Foreskin keratinocyte (primary cell): ENCODE measurements at places on chromosomes 3 and 15.
A peak's percentile ranks its signal among the peaks of the same experiment; 100 is the strongest.

DNA sequence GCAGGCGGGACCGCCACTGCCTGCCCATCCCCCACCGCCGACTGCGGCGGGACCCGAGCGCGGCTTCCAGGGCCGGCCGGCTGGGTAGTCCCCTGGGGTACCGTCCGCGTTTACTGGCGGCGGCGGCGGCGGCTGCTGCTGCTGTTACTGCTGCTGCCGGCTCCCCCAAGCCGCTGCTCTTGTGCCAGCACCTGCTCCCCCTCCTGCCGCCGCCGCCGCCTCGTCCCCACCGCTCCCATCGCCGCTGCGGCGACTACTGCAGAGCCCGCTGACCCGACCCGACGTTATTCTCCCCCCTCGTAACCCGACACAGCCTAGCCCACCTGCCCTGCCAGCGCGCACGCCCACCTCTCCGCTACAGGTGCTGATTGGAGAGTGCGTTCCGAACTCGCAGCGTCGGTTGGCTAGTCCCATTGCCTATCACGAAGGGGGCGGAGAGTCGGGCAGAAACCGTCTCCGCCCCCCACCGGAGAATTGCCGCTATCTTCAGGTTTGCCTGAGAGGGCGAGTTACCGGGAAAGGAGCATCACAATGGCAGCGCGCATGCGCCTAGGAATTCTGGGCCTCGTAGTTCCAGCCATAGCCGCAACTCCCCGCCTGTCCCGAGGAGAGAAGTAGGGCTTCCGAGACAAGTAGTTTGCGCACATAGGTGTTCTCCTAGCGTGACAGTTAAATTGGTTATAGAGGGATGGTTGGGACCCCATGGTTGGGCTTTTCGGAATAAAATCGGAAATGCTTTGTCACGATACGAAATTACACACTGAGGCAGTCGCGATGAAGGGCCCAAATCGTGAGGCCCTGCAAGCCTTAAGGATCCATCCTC lies at the start of gene TTBK2:
Gene TTBK2, minus strand, starts transcription at position 260 of the 823 bp plus-strand sequence. CDS start 42,161 bp downstream, outside the sequence.
- DNase-seq = peak; percentile 94

GRCh38 chr3:14411166-14411526 lies 8.7 kb downstream of the SLC6A6 start:
- DNase-seq = no peak

DNA sequence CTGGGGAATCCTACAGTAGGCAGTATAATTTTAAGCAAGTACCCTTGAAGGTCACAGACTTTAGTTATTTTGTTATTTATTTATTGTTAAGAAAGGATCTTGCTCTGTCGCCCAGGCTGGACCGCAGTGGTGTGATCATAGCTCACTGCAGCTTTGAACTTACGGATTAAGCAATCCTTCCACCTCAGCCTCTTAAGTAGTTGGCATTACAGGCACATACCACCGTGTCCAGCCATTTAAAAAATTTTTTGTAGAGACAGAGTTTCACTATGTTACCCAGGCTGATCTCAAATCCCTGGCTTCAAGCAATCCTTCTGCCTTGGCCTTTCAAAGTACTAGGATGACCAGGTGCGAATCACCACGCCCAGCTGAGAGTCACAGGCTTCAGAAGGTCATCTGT lies 22.1 kb upstream of the SH3BP5 start:
- no peak for DNase-seq

GRCh38 chr3:156631323-156631722 lies 43.1 kb upstream of the TIPARP start:
- peak; percentile 65 for DNase-seq

GRCh38 chr15:100735129-100736053 lies 133.0 kb downstream of the ASB7 start:
- no peak for DNase-seq

DNA sequence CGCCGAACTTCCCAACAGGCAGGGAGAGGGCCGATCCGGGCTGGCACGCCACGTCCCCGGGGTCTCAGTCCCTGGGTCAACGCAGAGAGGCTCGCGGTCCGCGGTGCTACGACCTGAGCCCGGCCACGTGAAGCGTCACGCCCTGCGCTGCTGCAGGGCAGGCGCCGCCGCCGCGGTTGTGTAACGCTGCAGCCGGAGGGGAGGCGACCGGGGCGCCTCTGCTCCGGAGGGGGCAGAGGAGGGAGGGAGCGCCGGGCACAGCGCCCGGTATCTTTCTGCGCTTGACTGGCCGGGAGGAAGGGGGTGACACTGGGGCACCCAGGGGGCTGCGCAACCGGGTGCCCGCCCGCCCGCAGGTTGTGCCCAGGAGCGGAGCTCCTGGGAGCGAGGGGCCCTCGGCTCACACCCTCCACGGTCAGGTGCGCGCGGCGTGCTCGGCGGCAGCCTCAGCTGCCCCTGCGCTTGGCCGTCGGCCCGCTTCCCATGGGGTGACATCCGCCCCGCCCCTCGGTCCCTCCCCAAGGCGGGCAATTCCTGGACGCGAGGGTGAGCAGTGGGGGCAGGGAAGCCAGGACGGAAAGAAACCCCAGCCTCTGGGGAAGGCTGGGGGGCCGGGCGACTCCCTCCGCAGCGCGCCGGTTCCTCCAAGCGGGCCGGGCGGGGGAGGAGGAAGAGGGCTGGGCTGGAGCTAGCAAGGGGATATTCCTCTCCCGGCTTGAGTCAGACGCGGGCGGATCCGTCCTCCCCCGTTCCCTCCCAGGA lies 852 bp upstream of the BHLHE40 start:
- peak; percentile 98 for DNase-seq

- no peak for DNase-seq
Observed at GRCh38 chr15:67185621-67186225, 68.7 kb downstream of the AAGAB start.

DNA sequence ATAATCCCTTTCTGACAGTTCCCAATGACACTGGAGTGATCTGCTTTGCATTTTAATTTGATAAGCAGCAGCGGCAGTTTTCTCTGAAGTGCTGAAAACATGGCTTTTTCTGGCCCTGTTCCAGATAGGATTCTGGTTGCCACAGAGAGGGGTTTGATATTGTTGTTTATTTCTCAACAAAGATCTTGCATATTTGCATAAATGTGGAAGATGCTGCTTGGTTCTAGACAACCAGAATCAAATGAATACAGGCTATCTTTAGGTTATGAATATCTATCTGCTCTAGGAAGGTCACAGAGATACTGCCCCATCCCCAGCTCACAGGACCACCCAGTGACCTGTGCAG lies 137.1 kb downstream of the ZNF609 start:
- DNase-seq = no peak

DNA sequence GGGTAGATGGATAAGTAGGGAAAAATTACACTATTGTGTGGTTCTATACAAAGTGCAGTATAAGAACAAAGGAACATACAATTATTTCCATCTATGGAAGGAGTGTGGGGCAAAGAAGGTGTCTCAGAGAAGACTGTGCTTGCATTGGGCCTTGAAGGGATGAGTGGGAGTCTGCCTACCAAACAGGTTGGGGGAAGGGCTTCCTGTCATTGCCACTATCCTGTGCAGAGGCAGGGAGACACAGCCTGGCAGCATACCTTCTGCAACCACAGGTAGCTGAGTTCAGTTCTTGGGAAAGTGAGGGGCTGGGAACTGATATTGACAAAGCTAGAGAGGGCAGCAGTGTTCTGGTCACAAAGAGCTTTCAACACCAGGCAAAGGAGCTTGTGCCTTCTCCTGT lies 3.4 kb downstream of the TIMP4 start:
- no peak for DNase-seq

DNA sequence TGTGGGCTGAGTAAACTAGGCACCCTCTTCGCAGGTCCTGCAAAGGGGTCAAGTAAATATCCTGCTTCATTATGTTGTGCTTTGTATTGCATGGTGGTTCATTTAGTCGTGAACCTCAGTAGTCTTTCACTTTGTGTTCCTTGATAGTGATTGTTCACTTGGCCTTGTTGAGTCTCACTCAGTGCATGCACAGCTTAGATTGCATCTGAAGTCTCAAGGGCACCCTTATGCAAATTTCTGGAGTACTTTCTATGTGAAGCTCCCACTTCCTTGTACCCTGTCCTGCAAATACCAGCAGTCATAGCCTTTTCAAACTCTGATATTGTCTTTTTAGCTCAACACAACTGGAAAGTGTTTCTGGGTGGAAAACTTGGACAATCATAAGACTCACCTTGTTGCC lies 519.2 kb downstream of the NAALADL2 start:
- DNase-seq = no peak

DNA sequence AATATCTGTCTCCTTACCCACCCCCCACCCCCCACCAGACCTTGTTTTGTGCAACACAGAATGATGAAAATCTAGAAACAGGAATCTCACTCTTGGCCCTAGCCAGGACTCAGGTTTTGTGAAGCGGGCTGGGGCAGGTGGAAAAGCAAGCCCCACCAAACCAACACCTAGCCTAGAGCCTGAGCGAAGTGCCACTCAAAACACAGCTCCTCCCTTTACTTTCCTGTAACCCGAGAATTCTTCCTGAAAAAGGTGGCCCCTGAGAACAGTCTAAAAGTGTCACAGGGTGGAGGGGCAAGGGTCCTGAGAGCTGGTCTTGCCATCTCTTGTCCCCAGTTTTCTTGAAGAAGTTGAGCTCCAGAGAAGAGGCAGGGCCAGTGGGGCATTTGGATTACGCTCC lies 17.4 kb upstream of the RPUSD3 start:
- no peak for DNase-seq

GRCh38 chr15:50828610-50829206 lies 63.2 kb upstream of the SPPL2A start:
- peak; percentile 54 for DNase-seq

DNA sequence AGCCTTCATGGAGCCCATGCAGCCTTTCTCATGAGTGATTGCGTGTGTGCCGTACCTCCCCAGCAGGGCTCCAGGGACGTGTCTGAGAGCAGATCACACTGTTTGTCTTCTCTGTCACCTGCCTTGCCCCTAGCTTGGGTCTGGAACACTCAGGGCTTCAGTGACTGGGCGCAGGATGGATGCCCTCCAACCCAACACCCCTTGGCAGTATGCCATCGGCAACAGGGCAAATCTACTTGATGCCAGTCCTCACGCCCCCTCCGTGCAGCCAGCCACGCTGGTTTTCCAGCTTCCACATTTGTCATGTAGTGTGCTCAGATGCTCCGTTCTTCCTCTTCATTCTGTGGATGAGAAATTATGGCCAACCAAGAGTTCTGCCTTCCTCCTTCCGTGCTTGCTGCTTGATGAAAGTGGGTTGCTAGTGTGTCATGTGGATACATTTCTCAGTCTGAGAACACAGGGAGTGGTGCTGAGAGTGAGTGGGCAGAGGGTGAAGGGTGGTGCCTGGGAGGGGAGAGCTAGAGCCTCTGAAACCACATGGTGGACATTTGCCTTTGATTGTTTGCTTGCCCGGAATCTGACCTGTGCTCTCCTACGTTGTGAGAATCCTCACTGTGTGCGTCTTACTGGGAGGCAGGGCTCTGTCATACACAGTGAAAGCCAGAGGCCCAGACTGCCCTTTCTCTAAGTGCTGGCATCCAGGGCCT lies 97.2 kb downstream of the FAM43A start:
- DNase-seq = no peak
